ENCODE measurements at places on chromosomes 3 and 15.

GRCh38 chr3:175274056-175274455 is 414.9 kb downstream of the NAALADL2 start:
- no peak for DNase-seq

DNA sequence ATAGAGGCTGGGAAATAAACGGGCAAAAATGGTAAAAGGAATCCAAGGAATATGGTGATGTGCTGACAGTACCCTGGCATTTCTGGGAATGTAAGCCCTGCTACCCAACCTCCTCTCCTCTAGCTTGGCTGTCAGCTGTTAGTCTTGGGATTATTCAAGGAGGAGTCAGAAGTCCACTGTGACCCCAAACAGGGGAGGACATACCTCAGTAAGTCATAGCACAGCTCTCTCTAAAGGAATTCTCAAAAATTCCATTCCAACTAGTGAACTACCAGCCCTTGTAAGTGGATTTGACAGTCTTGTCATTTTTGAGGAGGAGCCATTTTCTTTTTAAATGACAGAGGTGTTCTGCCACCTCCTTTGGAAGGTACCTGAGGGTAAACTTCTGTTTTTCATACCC is 207.5 kb downstream of the PDCD6IP start:
- no peak for DNase-seq

GRCh38 chr15:76994971-76995945 is at the start of gene PSTPIP1:
PSTPIP1 (plus strand) TSS chr15:76995126; CDS start chr15:76995574, 448 bp downstream.
- DNase-seq: no peak

DNA sequence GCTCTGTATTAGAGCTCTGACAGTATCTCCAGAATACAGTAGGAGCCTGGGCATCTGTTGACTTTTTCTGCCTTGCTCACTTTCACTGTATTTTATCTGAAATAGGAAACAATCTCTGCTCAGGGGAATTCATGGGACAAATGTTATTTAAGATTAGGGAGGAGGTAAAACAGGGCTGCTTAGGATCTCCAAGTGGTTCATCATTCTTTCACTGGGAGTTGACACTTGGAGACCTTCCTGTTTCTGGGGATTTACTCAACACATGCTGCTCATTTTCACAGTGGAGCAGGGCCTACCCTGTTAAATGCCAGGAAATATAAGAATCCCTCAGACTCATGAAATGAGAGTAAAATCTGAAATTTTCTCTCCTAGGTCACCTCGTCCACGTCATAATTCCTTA is 185.5 kb downstream of the GAP43 start:
- DNase-seq: no peak

- DNase-seq: no peak
Measured at GRCh38 chr15:63110428-63111026, 11.1 kb upstream of the LACTB start.

- no peak for DNase-seq
Measured at GRCh38 chr15:62059816-62060112, 483 bp downstream of the VPS13C start.

DNA sequence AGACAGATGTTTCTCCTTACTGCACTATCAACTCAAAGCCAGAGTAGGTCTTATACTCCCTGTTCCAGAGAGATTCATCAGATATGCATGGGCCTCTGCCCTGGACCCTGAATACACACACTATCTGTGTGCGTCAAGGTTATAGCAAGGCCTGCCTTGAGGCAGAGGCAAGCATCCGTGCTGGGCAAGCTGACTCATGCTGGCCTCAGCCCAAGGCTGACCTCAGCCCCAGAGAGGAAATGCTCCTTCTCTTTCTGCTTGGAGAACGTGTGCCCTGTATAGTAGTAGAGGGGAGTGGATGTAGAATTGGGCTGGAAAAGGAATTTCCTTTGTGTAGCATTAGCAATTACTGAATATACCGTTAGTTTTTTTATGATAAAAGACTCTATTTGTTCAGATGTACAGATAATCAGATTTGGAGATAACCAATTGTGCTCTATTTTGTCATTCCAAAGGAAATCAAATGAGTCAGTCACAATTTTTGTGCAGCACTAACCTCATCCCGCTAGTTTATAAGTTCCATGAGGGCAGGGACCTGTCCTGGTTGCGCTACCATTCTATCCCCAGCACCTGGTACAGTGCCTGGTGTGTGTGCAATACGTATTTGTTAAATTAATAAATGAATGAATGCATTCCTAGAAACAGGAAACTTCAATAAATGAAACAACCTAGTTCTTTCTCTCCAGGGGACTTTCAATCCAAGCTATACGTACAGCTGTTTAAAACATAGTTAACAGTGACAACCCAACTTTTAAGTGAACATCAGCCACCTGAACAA is 13.3 kb upstream of the PAQR9 start:
- DNase-seq: no peak

- no peak for DNase-seq
Measured at GRCh38 chr3:131797776-131798175, 237.0 kb downstream of the CPNE4 start.

GRCh38 chr3:132554437-132554836 is 42.6 kb upstream of the ACKR4 start:
- no peak for DNase-seq

- DNase-seq: no peak
Measured at GRCh38 chr15:43828061-43828657, 1.4 kb downstream of the WDR76 start.

- DNase-seq: no peak
Measured at GRCh38 chr3:99765042-99765942, 52.4 kb upstream of the CMSS1 start.

DNA sequence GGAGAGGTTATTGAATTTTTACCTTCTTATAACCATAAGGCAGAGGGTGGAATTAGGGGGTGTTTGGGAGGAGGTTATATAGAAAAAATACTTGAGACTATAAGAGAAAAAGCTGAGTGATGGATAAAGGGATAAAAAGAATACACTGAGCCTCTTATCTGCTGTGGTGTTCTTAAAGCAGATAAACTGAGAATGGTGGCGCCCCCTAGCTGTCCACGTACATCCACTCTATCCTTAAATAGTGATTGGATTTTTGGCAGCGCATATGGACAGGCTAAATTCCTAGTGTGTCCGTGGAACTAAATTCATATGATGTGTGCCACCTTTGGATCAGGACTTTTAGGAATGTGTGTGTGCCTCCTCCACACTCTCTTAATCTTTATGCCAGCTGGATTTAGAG is 121.1 kb downstream of the OXSM start:
- DNase-seq: no peak

GRCh38 chr3:156253150-156253549 is 132.8 kb downstream of the KCNAB1 start:
- no peak for DNase-seq

GRCh38 chr3:170037463-170038433 is at the start of gene GPR160:
GPR160 (plus strand) TSS chr3:170037995; CDS start chr3:170083973, 45,978 bp downstream.
- peak; percentile 22 for DNase-seq

DNA sequence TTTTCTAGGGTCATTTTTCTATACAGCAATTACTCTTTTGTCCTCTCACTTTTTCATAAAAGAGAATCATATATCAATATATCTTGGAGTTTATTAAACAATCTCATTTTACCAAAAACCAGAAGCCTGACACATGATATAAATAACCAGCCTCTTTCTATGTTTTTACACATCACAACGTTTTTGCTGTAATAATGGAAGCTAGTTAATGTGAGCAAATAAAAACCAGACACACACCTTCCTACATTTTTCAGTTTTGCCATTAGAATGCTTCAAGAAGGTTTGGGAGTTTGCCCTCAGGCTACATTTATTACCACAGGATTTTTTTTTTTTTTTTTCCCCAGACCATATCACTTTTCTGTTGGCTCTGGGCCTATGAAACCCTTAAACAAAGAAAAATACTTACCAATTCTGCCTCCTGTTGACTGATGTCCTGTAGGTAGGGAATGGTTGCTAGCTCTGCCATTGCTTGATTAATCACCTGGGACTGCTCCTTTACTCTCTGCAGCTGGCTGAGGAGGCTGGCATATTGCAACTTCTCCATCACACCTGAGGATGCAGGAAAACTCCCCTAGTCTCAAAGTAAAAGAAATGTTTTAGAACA is 165.5 kb downstream of the ECT2 start:
- no peak for DNase-seq

DNA sequence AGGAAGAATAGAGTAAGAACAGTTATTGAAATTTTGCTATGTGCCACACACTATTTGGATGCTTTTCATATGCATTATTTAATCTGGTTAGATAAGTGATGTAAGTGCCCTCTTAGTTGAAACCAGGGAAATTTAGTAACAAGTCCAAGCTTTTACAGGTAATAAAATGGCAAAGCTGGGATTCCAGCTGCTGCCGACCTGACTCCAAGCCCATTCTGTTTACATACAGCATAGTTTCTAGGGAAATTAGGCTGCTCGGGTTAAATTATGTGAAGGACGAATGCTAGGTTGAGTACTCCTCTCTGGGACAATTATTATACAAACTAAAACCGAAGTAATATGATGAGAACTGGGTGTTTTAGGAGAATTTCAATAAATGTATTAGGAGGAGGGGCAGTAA is 38.7 kb upstream of the FAH start:
- DNase-seq: no peak

DNA sequence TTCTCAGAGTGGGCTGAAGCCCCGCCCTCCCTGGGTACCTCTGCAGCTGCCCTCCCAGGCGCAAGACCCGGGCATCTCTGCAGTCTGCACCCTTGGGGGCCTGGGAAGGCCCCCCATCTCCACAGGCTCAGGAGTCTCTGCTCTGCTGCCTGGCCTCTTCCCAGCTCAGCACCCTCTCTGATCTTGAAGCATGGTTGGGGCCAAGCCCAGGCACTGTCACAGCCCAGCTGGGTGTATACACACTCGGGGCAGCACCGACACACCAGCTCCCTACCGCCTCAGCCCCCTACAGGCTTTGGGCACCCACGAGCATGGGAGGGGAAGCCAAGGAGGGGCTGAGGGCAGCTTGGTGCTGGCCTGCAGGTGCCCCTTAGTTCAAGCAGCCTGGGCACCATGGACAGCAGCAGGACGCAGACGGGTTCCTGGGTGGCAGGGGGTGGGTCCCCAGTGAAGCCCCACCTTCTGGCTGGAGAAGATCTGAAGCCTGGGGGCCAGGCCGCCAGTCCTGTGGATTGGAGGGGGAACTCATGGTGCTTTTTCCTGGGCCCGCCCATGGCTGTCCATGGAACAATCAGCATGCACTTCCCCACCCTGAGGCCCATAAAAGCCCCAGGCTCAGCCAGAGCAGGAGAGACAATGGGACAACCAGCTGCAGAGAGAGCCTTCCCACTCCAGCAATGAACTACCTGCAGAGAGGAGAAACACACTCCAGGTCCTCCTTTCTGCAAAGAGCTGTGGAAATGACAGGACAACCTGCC is 170.6 kb downstream of the TJP1 start:
- DNase-seq: no peak
